ENCODE measurements at places on chromosomes 3 and 15. TPM values are rescaled to one million over a fixed set of nuclear protein-coding genes. Genes with fewer than 3 reads are reported as not detected.

Gene ZNF385D
- 9.8 TPM for total RNA-seq

Gene MBNL1
- total RNA-seq, result 745 TPM

Gene PP2D1
- total RNA-seq, result not detected

DNA sequence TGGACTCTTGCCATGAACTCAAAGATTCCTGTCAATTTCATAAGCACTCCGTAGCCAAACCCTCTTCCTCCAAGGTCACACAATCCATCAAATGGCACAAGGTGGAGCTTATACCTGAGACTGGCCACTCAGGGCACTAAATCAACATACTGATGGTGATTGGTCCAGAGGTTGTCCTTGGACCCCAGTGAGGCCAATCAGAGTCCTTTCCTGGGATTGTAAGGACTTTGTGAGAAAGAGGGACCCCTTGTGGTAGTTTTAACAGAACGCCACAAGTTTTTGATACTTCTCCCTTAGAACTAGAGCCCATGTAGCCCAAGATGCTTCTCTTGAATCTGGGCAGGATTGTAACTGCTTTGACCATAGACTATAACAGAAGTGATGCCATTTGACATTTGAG lies 44.4 kb upstream of the LARS2 start:
- no peak for ATAC-seq

- no peak for ATAC-seq
Measured at GRCh38 chr3:114093596-114093995, 37.1 kb downstream of the QTRT2 start.

DNA sequence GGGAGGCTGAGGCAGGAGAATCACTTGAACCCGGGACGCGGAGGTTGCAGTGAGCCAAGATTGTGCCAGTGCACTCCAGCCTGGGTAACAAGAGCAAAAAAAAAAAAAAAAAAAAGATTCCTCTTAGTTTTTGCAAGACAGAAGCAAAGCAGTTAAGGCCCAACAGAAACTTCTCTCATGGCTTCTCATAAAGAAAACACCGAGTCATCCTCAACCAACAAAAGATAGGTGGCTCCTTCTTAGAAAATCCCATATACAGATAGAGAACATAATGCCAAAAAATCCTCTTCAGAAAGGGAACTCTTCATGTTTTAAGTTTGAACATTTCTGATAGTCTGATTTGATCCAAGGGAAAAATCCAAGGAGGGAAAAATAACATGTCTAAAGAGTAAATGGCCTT lies 12.5 kb upstream of the SKIL start:
- no peak for ATAC-seq

DNA sequence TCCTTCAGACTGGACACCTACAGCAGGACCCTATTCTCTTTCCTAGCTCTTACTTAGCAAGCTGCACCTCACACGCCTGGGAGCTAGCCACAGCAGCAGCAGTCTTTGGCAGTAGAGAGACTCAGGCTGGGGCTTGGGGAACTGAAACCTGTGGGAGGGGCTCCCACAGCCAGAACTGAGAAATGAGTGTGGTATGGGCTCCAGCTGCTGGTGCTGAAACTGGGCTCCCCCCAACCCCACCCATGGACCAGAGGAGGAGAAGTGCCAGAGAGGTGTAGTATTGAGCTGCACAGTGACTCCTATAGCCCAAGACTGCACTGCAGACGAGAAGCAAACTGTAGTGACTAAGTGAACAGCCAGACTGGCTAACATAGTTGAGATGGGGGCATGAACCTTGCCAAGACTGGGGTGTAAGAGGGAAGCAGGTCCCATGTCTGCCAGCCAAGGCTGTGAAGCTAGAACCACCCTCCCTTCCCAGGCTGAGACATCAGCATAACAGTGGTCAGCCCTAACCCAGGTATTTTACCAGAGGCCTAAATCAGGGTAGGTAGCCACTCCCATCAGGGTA lies 62.5 kb downstream of the MYO5A start:
- ATAC-seq, result peak; percentile 61

GRCh38 chr15:44545913-44546802 lies 9.2 kb downstream of the EIF3J start:
- ATAC-seq, result no peak

- no peak for ATAC-seq
Measured at GRCh38 chr3:179278932-179279693, 28.2 kb upstream of the KCNMB3 start.

DNA sequence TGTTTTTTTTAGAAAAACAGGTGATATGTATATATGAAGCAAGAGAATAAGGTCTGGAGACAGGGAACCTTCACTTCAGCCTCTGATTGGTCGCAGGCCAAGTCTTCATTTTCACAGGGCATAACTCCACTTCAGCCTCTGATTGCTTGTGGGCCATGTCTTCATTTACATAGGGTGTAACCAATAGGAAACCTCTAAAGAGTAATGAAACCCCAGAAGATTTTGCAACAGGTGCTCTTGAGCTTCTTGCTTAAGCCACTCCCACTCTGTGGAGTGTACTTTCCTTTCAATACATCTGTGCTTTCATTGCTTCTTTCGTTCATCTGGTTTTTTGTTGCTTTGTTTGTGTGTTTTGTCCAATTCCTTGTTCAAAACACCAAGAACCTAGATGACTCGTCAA lies 22.6 kb upstream of the SCG3 start:
- no peak for ATAC-seq

DNA sequence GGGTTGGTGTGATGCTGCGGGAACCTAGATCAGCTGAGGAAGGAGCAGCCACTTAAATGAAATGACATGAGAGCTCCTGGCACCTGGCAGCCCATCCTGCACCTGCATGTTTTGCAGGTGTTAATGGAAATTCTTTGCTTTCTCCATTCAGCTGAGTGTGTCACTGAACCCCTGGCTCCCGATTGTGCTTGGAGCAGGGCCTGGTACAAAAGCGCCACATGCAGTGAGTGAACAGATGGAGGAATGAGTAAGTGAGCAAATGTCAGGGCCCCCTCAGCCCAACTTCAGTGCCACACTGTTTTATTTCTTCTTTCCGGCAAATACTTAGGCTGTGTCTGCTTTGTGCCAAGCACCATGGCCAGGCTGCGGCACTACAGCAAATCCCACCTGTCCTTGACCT lies 132.2 kb downstream of the ASB7 start:
- no peak for ATAC-seq

DNA sequence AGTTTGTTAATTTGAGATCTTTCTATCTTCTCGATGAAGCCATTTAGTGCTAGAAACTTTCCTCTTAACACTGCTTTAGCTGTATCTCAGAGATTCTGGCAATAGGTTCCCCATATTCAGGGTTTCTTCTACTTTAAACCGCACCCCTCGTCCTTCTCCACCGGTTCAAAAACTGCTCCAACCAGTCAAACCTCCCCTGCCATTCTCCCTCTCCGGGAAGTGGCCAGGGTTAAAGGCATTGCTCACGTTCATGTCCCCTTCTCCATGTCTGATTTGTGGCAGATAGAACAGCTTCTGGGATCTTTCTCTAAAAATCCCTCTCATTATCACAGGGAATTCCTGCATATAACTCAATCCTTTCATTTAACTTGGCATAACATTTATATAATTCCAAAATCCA lies 14.4 kb downstream of the ALDH1L1 start:
- no peak for ATAC-seq

DNA sequence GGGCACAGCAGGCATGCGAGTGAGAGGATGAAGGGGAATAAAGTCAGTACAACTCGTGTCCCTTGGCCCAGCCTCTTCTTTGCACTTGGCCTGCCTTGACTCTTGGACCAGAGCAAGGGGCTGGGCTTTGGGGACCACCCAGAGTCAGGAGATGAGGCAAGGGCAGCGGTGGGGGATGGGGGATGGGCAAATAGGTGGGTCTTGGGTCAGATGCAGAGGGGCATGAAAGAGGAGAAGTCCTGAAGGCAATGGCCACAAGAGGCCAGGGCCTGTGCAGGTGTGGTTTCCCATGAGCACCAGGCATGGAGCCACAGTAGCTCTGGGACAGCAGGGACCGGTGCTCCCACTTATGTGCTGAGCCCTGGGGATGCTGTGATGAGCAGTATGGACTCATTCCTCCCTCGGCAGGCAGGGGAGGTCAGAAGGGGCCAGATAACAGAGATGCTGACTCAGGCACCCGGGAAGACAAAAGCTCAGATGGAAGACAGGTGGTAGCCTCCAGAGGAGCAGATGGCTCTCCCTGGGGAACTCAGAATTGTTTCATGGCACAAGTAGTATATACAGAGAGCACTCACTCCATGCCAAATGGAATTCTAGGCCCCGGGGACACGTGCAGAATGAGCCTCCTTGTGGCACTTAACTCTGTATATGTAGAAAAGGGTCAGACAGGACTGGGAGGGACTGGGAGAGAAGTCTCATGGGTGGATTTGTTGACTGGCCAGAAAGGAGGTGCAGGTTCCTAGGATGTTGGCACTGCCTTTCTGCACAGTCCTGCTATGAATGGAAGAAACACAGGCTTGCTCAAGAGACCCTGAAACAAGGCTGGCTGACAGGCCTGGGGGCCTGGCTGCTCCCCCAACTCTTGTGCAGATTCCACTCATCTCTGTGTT lies 14.3 kb downstream of the ZBTB47 start:
- no peak for ATAC-seq

DNA sequence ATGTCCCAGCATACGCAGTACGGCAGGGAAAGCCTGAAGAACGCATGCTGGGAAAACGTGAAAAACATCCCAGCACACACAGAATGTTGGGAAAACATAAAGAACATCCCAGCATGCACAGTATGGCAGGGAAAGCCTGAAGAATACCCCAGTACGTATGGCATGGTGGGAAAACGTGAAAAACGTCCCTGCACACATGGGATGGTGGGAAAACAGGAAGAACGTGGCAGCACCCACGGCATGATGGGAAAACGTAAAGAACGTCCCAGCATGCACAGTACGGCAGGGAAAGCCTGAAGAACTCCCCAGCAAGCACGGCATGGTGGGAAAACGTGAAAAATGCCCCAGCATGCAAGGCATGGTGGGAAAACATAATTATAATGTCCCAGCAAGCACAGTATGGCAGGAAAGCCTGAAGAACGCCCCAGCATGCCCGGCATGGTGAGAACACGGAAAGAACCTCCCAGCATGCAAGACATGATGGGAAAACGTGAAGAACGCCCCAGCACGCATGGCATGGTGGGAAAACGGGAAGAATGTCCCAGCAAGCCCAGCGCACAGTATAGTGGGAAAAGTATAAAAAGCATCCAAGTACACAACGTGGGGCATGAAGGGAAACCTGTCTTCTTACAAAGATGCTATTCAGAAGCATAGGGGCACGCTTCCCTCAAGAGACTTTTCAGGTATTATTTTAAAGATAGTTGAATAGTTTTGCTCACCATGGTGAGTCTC lies 128.3 kb downstream of the OCA2 start:
- no peak for ATAC-seq

GRCh38 chr3:16500093-16500492 lies 13.4 kb downstream of the RFTN1 start:
- ATAC-seq, result no peak

All from gastroesophageal sphincter (tissue), 4 donors.